ENCODE measurements at places on chromosomes 11 and 22. TPM values are rescaled to one million over a fixed set of nuclear protein-coding genes. Genes with fewer than 3 reads are reported as not detected.

DNA sequence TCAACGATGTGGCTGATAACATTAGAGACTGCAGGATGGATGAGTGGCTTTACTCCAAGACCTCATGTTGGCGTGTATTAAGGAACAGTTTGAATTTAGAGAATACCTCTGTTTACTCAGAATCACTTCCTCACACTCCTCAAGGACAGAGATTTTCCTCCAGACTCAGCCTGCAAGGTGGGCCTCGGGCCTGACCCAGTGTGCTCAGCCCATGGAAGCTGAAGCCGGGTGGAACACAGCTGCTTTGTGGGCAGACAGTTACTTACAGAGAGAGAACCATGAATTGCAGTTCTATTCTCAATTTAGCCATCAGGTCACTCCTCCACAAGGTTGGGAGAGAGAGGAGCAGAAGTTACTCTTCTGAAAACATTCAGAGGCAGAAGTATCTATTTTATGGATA is 135.8 kb downstream of the SNX19 start:
- no peak for DNase-seq

- no peak for DNase-seq
Measured at GRCh38 chr11:114466742-114467141, 27.5 kb downstream of the REXO2 start.

- DNase-seq, result no peak
Measured at GRCh38 chr11:12066056-12066798, 44.2 kb upstream of the MICAL2 start.

DNA sequence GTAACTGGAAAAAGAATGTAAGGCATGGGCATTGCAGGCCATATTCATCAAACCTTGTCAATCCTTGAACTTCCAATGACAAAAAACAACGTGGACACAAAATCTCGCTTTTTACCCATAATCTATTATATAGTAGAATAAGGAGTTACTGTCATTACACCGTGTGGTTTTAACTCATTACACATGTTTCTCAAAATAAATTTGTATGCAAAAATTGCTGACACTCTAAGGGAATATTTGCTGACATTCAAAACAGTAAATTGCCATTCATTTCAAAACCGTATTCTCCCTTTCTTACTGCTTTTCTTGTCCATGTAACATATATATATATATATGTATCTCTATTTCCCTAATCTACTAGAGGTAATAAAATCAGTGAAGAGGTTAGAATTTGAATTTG is 33.4 kb downstream of the CDON start:
- no peak for DNase-seq

- no peak for DNase-seq
Measured at GRCh38 chr11:132008872-132009271, 638.5 kb downstream of the NTM start.

- no peak for DNase-seq
Measured at GRCh38 chr11:125967515-125967914, 21.7 kb downstream of the VSIG10L2 start.

GRCh38 chr11:2675540-2675939 is 24.3 kb downstream of the KCNQ1OT1 start:
- DNase-seq, result no peak

GRCh38 chr22:29871684-29872083 is 11.3 kb upstream of the MTMR3 start:
- DNase-seq, result no peak

DNA sequence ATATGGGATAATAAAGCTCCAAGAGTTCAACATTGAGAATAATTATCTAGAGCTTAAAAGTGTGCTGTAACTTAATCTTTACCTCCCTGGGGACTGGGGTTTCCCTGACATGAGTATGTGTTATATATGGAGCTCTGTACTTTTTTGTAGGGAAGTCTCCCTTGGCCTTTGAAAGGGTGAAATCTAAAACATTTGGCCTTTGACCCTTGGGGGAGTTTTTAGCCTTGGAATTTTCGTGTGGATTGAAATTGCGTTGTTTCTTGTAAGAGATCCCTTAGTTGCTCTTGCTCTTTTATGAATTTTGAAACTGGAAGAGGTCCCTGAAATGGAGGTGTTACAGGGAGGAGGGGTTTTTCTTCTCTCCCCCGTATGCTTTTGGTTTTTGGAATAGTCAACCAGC is 450.0 kb downstream of the NELL1 start:
- DNase-seq, result no peak

- no peak for DNase-seq
Measured at GRCh38 chr11:6988506-6988905, 31.6 kb downstream of the ZNF214 start.

GRCh38 chr11:72615329-72615728 is 58.9 kb downstream of the PDE2A start:
- no peak for DNase-seq

DNA sequence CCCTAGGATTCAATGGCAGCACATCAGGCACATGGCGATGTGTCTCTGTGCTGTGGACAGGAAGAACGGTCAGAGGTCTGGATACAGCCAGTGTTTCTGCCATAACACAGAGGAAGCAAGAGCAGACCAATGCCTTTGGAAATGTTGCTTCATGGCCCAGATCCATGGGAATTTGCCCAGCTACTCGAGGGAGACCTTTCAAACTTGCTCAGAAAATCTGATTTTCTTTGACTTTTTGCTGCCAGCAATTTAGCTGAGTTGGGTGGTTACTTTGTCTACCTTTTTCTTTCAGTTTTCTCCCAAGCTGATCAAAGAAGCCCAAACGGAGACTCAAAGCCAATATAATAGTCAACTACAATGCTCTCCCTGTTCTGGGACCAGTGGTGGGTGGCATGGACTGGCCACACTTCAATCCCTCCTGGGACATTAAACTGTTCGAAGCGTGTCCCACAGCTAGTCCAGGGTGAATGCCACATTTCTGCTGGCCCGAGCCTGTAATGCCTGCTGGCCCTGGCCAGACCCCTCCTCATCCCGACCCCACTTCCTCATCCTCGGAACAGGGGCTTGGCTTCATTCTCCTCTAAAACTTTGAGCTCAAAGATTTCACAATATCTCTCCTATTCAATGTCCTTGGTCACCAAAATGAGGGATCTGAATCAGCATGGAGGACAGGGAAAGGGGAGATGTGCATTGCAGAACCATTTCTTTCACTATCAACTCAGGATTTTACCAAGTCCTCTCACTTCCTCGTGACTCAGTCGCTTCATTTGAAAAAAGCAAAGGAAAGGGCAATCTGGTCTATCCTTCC is 93.3 kb downstream of the ABTB2 start:
- DNase-seq, result no peak

GRCh38 chr22:22450343-22450839 is 58.2 kb downstream of the ZNF280B start:
- DNase-seq, result no peak

DNA sequence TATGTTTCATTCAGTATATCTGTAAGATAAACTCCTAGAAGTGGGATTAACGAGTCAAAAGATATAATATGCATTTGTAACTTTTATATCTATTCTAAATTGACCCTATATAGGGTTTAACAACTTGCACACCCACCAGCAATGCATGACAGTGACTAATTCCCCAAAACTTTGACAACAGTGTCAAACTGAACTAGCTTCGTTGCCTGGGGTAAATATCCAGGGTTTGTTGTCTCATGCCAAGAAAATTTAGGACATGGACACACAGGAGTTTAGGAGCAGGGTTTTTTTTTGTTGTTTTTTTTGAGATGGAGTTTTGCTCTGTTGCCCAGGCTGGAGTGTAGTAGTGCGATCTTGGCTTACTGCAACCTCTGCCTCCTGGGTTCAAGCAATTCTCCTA is 5.1 kb downstream of the SNU13 start:
- DNase-seq, result no peak

- DNase-seq, result no peak
Measured at GRCh38 chr11:68446046-68446725, 14.4 kb upstream of the PPP6R3 start.

DNA sequence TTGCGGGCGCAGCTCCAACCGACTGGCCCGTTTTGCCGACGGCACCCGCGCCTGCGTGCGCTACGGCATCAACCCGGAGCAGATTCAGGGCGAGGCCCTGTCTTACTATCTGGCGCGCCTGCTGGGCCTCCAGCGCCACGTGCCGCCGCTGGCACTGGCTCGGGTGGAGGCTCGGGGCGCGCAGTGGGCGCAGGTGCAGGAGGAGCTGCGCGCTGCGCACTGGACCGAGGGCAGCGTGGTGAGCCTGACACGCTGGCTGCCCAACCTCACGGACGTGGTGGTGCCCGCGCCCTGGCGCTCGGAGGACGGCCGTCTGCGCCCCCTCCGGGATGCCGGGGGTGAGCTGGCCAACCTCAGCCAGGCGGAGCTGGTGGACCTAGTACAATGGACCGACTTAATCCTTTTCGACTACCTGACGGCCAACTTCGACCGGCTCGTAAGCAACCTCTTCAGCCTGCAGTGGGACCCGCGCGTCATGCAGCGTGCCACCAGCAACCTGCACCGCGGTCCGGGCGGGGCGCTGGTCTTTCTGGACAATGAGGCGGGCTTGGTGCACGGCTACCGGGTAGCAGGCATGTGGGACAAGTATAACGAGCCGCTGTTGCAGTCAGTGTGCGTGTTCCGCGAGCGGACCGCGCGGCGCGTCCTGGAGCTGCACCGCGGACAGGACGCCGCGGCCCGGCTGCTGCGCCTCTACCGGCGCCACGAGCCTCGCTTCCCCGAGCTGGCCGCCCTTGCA is 1.0 kb downstream of the FJX1 start:
- DNase-seq, result no peak

DNA sequence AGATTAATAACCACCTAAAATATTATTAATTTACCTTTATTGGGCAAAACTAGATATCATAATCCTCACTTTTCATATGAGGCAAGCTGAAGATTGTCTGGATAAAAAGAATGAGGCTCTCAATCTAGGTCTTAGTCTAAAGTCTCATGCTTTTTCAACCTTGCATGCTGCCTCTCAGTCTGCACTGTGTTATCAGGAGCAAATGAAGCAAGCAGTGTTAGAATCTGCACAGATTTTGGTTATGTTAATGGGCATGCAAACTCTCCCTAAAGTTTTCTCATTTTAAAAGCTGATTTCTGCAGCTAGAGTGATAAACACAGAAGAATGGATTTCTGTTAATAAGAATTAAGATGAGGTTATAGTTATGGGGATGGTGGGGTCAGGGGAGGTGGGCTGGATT is 350.7 kb upstream of the C11orf87 start:
- DNase-seq, result no peak

DNA sequence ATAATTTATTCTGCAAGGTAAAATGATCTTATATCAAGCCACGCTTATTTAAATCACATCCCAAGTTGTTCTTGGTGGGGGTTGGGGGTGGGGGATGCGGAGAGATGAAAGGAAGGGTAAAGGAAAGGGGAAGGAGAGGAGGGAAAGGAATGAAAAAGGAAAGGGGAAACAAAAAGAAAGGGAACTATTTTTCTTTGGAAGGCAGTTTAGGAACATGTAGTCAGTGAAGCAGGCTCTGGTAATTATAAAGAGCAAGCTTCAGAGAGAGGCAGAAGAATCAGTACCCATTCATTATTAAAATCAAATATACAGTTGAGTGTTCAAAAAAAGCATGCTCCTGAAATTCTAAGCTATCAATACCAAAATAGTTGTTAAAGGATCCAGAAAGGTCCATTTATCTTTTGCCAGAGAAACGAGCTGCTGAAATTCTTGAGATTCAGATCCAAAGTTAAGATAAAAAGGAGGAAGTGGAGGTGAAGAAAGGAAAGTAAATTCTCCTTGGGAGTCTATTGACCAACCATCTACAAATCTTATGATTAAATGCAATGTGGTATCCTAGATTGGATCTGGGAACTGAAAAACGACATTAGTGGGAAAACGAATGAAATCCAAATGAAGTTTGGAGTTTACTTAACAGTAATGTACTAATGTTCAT is 107.4 kb downstream of the SGSM3 start:
- DNase-seq, result no peak

- DNase-seq, result no peak
Measured at GRCh38 chr22:48920776-48921241, 906.9 kb downstream of the BRD1 start.

DNA sequence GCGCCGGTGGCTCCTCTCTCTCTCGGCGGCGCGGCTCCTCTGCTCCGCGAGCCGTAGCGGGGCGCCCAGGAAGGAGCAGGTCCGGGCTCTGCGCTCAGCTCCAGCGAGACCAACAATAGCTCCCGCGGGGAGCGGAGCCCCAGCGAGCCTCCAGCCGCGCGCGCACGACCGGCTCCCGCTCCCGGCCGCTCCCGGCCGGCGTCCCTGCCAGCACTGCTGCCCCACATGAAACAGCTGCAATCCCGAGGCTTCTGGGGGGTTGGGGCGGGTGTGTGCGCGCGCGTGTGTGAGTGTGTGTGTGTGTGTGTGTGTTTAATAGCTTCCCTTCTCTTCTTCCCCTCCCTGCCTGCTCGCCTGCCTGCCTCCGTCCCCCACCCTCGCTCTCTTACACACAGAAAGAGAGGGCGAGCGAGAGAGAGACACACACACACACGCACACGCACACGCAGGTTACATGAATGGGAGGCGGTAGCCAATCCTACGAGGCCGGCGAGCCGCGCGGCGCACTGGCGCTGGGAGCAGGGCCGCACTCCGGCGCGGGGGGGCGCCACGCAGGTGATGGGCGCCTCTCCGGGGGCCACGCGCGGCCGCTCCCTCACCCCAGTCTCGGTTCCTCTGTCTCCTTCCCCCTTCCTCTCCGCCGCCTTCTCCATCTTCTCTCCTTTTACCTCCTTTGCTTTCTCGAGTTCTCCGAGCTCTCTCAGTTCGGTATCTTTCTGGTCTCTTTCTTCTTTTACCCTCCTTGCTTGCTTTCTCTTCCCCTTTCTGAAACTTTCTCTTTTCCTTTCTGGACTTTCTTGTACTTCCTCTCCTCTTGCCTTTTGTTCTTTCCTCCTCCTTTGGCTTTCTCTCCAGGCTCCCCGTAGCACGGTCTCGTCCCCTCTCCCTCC is at the start of gene TENM4:
TENM4 (minus strand) TSS at position 460 of the 890 bp plus-strand sequence. CDS start 371,086 bp downstream, outside the sequence.
- no peak for DNase-seq

- no peak for DNase-seq
Measured at GRCh38 chr22:49087198-49087597, 740.5 kb downstream of the BRD1 start.

The MS4A6A gene
- polyA plus RNA-seq, result 0.97 TPM

The OR51F2 gene
- polyA plus RNA-seq, result not detected

The ALX4 gene
- not detected for polyA plus RNA-seq

The KCNA4 gene
- polyA plus RNA-seq, result not detected

The XKR3 gene
- not detected for polyA plus RNA-seq

The APOC3 gene
- polyA plus RNA-seq, result not detected

The PVALB gene
- polyA plus RNA-seq, result not detected

The OR52W1 gene
- not detected for polyA plus RNA-seq

The EIF3D gene
- polyA plus RNA-seq, result 140 TPM

The LRP5 gene
- polyA plus RNA-seq, result 0.68 TPM

The SHANK3 gene
- not detected for polyA plus RNA-seq

The LINC01488 gene
- not detected for polyA plus RNA-seq
